Stimulated activated CD4-positive, alpha-beta T cell treated with anti-CD3 and anti-CD28 coated beads, TNF-alpha, amount 100 ng/mL, for 48 hours (primary cell): ENCODE measurements at places on chromosomes 12 and 14.
A peak's percentile ranks its signal among the peaks of the same experiment; 100 is the strongest.

DNA sequence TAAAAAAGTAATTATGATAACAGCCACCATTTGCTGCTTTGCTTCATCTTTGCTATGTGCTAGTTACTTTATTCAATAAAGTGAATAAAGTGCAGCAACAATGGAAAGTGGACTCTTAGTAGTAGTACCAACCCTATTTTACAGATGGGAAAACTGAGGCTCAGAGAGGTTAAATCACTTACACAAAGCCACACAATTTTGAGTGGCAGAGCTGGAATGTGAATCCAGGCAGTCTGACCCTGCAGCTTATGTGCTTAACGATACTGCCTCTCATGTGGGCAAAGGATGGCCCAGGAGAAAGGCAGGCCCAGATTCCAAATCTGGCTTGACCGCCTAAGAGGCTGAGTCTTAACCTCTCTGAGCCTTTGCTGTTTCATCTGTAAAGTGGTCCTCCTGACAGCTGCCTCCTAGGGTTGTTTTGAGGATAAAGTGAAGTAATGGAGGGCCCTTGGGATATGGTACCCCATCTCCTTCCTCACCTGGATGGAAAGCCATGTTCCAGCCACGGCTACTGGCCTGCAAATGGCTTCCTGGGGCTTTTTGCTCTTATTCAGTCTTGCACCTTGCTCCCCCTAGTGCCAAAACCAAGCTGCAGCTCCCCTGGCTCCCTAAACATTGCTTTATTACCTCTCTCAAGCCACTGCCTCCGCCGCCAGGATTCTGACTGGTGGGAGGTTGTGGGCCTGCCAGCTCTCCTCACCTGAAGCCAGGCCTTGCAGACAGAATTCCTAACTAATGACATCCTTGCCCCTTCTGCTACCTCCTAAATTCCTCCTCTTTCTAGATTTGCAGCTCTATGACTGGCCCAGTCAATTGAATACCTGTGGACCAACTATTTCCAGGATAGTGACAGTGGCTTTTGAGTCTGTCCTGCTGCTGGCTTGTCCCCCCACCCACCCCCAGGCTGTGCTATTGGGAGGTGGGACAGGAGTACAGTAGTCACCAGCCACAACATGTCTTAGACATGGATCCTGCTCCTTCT is 283.3 kb upstream of the PWP1 start:
- DNase-seq: peak; percentile 46

DNA sequence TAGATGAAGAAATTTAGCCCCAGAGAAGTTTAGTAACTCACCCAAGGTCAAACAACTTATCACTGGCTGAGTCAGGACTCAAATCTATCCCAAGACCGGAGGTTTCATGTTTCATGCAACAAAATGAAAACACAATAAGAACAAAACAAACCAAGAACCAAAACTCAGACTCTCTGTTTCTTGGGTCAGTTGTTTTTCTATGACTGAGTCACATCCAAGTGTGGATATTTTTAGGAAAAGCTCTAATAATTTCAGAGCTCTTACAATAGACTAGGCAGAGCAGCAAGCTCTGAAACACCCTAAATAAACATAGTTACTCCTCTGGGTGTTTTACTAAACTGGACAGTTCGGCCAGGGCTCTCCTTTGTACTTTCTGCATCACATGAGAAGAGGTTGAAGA is 87.6 kb upstream of the PRB2 start:
- DNase-seq: no peak

GRCh38 chr14:77306416-77306815 is 14.3 kb downstream of the POMT2 start:
- DNase-seq: no peak

DNA sequence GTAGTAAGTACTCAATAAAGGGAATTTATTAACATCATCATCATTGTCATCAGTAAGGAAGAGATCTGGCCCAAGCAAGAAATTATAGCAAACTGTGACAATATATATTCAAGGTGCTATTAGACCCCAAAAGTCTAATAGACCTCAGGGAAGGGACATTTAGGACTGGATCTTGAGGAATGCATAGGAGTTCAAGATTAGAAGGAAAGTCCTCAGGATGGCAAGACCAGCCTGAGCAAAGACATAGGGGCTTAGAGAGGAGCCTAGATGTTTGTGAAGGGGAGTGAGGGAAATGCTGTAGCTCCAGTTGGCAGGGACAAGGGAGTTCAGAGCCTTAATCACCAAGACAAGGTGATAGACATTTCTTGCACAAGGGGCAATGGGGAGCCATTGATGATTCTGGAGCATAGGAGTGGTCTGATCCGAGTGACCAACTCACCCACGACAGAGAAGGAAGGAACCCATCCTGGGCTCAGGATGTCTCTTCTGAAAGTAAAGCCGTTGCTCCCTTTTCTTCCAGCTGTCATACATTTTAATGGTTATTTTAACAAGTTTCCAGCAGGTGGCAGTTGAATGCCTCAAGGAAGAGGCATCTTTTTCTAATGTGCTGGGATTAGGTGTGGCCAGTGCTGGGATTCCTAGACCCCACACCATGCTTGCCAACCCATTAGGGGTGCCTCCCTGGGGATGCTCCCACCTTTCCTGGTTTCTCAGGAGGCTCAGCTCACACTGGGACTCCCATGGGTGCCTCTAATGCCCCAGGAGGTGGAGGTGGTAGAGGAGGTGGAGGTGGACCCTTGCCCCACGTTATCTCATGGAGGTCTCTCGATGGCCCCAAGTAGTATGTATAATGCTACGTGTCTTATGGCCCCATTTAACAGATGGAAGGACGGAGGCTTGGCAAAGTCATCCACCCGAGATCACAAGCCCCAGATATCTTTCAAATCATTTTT is 37.8 kb downstream of the PHETA1 start:
- DNase-seq: no peak

GRCh38 chr14:60067882-60068281 is 23.8 kb upstream of the PCNX4 start:
- no peak for DNase-seq
